HFFc6 (cell line): ENCODE measurements at places on chromosomes 2 and 18. TPM values are rescaled to one million over a fixed set of nuclear protein-coding genes. Genes with fewer than 3 reads are reported as not detected.

GRCh38 chr18:9574473-9575115, 39.8 kb downstream of the PPP4R1 start:
- peaks cover 19% of the 10 kb centered on the region for H3K36me3 ChIP-seq
- no peak for DNase-seq
- H3K4me3 ChIP-seq = no peak overlapping the region
- no peak overlapping the region for H3K27ac ChIP-seq

DNA sequence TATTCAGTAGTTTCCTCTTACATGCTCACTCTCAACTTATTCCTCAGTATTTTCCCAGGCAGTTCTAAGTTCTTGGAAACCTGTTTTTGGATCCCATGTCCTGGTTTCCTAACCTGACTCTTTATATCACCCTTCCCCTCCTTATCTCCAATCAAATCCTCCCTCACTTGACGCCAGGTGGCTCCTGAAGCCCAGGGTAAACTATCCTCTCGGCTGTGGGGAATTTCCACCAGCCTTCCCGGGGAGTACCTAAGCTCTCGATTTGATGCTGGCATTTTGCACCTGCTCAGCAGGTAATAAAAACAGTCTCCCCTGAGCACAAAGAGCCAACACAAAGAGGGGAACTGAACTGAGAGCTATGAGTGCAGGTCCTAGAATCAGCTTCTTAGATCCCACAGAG, 538.0 kb downstream of the SLC4A3 start:
- H3K4me1 ChIP-seq = peaks cover 8% of the 10 kb centered on the region
- H3K27me3 ChIP-seq = 0 out of 2 replicates have a peak, but pooled peaks cover 2% of the 10 kb centered on the region
- H3K4me3 ChIP-seq = no peak overlapping the region
- no peak overlapping the region for H3K27ac ChIP-seq
- no peaks in the 10 kb centered on the region for H3K36me3 ChIP-seq
- no peak for DNase-seq

DNA sequence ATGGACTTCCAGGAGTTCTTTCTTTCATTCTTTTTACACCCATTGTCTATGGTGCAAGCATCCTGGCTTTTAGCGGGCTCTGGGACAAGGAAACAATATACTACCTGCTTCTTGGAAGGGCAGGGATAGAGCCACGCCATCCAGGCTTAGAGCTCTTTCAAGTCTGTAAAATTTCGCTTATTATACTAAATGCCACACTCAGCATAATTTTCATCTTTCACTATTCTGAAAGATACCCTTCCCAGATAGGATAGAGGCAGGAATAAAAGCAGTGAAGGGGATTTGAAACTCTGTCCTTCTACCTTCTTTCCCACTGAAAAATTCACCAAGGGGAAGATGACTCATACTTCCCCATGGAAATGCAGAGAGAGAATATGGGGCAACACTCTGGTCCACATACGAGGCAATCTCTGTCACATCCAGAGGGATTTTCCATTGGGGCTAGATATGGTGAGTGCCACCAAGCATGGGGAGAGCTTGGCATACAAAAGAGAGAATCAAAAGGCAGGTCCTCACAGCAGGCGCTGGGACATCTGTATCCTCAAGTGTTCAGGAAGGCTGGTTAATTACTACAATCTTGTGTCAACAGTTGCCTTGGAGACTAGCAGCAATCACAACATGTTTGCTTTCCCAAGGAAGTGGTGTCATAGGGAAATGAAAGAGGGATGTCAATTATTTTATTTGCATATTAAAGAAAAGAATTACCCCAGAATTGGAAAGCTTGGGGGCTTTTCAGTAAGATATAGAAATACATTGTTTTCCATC, 127.6 kb downstream of the TDRD15 start:
- H3K36me3 ChIP-seq = no peaks in the 10 kb centered on the region
- no peaks in the 10 kb centered on the region for H3K4me1 ChIP-seq
- no peak for DNase-seq
- no peak overlapping the region for H3K27ac ChIP-seq
- H3K27me3 ChIP-seq = peaks cover 2% of the 10 kb centered on the region; the same call in 1 of the 2 replicates
- no peak overlapping the region for H3K4me3 ChIP-seq

DNA sequence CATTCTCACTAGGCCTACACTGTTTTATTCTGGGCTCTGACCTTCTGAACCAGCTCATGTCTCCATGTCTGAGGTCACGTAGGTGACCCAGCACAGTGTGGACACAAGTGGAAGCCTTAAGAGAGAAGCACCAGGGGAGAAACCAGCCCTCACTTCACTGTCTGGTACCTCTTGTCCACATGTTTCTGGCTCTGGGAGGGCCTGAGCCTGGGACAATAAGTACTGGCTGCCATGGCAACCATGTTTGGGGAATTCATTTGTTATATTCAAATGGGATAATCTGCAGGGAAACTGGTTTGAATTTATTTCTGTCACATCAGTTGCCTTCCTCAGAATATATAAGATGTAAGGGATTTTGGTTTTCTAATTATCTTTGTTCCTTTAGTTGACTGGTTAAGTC, 23.3 kb downstream of the MYO3B start:
- DNase-seq = no peak
- peaks cover 3% of the 10 kb centered on the region; the same call in 1 of the 2 replicates for H3K27me3 ChIP-seq
- H3K4me1 ChIP-seq = no peaks in the 10 kb centered on the region
- H3K27ac ChIP-seq = no peak overlapping the region
- no peaks in the 10 kb centered on the region for H3K36me3 ChIP-seq

DNA sequence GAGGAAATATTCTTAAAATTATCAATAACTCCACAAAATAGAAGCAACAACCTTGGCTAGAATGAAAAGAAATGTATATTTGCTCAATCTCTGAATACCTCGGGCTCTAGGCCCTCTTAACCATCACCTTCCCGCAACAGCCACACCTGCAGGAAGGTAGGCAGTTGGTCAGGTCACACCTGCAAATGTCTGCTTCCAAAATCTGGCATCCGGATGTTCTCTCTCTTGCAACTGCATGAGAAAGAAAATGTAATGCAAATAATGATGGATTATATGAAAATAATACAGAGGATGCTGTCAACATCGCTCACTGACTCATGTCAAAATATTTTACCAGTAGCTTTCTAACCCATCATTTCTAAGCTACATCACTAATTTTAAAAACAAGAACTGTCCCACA, 148.3 kb downstream of the SATB2 start:
- H3K4me3 ChIP-seq = no peak overlapping the region
- H3K27ac ChIP-seq = no peak overlapping the region
- peaks cover 3% of the 10 kb centered on the region; the same call in 1 of the 2 replicates for H3K27me3 ChIP-seq
- peaks cover 9% of the 10 kb centered on the region for H3K4me1 ChIP-seq
- peaks cover 20% of the 10 kb centered on the region for H3K36me3 ChIP-seq
- no peak for DNase-seq

- H3K36me3 ChIP-seq = 0 out of 2 replicates have a peak, but pooled peaks cover 4% of the 10 kb centered on the region
- no peak overlapping the region for H3K4me3 ChIP-seq
- H3K27ac ChIP-seq = no peak overlapping the region
- no peaks in the 10 kb centered on the region for H3K27me3 ChIP-seq
Measured at GRCh38 chr18:8938817-8939216, 163.7 kb upstream of the NDUFV2 start.

DNA sequence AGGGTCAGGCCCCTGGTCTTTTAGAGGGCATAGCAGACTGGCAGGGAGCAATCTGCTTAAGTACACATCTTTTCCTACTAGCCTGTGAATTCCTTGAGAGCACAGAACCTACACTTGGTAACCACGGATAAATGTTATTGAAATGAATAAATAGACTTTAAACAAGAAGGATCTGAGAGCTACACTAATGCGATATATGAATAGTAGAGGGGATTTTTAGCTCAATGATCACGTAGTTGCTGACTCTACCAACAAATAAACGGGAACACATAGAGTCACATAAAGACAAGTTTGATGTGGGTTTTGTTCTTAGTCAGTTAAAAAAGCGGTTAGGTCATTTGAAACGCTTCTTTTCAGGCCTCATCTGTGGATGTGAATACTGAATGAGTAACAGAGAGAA, 290.3 kb upstream of the CCDC68 start:
- H3K27ac ChIP-seq = peak overlapping the region; percentile 80
- H3K4me1 ChIP-seq = peaks cover 94% of the 10 kb centered on the region
- H3K27me3 ChIP-seq = no peaks in the 10 kb centered on the region
- peaks cover 23% of the 10 kb centered on the region for H3K36me3 ChIP-seq

- H3K4me3 ChIP-seq = no peak overlapping the region
- no peak overlapping the region for H3K27ac ChIP-seq
- no peak for DNase-seq
Measured at GRCh38 chr18:6997808-6998207, 119.8 kb downstream of the LAMA1 start.

- peaks cover 3% of the 10 kb centered on the region; the same call in 1 of the 2 replicates for H3K27me3 ChIP-seq
- DNase-seq = peak; percentile 4
- H3K36me3 ChIP-seq = no peaks in the 10 kb centered on the region
- peak overlapping the region; percentile 83 for H3K4me3 ChIP-seq
- H3K27ac ChIP-seq = no peak overlapping the region
Measured at GRCh38 chr2:165794536-165794928, 485 bp upstream of the GALNT3 start.

DNA sequence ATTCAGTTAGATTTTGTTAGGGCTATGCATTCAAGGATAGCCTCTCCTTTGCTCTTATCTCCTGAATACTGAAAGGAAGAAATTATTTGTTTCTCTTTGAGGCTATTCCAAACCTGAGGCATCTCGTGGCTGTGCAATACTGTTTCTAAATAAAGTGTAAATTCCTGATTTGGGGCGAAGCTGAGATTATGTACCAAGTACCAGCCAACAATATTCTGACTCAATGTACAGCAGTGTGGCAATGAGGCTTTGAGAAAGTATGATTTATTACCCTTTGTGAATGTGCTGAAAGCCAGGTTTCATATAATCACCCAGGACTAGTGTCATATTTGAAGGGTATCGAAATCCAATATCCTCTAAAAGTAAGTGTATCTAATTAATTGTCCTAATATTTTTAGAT, 113.5 kb downstream of the MEIS1 start:
- H3K27me3 ChIP-seq = peaks cover 1% of the 10 kb centered on the region; the same call in 1 of the 2 replicates
- peaks cover 31% of the 10 kb centered on the region for H3K36me3 ChIP-seq

- no peak overlapping the region for H3K4me3 ChIP-seq
- H3K27ac ChIP-seq = no peak overlapping the region
- peaks cover 54% of the 10 kb centered on the region for H3K4me1 ChIP-seq
- DNase-seq = no peak
- no peaks in the 10 kb centered on the region; the same call in 1 of the 2 replicates for H3K27me3 ChIP-seq
Measured at GRCh38 chr2:54514822-54515569, 58.9 kb downstream of the SPTBN1 start.

- H3K4me1 ChIP-seq = no peaks in the 10 kb centered on the region
- H3K27ac ChIP-seq = no peak overlapping the region
- no peak overlapping the region for H3K4me3 ChIP-seq
Measured at GRCh38 chr18:54278615-54279014, 9.3 kb downstream of the POLI start.

GRCh38 chr18:32763293-32763692, 9.5 kb downstream of the KLHL14 start:
- H3K36me3 ChIP-seq = no peaks in the 10 kb centered on the region
- H3K4me1 ChIP-seq = no peaks in the 10 kb centered on the region
- no peak overlapping the region for H3K27ac ChIP-seq
- no peak overlapping the region for H3K4me3 ChIP-seq
- peaks cover 2% of the 10 kb centered on the region; the same call in 1 of the 2 replicates for H3K27me3 ChIP-seq
- DNase-seq = no peak

GRCh38 chr18:9333441-9334328, 888 bp upstream of the TWSG1 start:
- H3K27ac ChIP-seq = peak overlapping the region; percentile 81
- H3K36me3 ChIP-seq = peaks cover 15% of the 10 kb centered on the region; the same call in 1 of the 2 replicates
- no peak for DNase-seq
- H3K27me3 ChIP-seq = no peaks in the 10 kb centered on the region; the same call in 1 of the 2 replicates
- peak overlapping the region; percentile 93 for H3K4me3 ChIP-seq

DNA sequence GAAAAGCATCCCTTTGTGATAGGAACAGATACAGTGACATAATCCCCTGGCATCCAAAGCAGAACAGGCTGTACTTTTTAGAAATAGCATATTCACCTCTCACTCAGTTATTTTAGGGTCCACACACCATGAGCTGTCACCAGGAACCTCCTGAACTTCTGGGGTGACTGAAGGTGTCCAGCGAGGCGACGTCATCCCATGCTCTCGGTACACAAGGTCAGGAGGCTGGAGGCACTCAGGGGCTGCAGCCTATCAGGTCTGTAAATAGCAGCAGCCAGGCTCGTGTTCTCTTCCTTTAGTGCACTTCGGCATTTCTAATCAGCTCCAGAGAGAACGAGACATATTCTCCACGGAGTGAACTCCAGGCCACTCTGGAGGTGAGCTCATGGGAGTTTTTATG, 98.3 kb downstream of the GATA6 start:
- H3K27ac ChIP-seq = no peak overlapping the region
- H3K4me1 ChIP-seq = no peaks in the 10 kb centered on the region
- no peak for DNase-seq
- no peak overlapping the region for H3K4me3 ChIP-seq

GRCh38 chr18:6901286-6901926, 171.9 kb downstream of the ARHGAP28 start:
- no peaks in the 10 kb centered on the region for H3K27me3 ChIP-seq
- H3K27ac ChIP-seq = no peak overlapping the region
- no peak for DNase-seq
- H3K36me3 ChIP-seq = no peaks in the 10 kb centered on the region

DNA sequence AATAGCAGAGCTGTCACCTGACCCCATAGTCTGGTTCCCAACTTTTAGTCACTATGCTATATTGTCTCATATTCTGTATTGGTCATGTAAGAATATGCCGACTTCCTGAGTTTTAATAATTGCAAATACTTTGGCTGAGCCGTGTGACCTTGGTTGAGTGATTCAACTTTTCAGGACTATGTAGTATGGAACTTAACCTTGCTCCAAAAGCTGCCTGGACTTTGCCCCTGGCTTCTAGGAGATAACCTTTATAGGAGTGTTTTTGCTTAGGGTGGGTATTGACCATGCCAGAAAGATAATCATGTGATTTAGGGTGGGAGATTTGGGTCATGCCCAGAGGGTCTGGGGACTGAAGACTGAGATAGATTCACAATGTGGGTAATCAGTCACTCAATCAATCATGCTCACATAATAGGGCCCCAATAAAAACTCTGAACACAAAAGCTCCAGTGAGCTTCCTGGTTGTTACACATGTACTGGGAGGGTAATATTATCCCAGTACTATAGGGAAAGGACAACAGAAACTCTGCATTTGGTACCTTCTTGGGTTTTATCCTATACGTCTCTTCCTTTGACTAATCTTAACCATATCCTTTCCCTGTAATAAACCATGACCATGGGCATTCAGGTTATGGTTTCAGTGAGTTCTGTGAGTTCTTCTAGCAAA, 235.6 kb downstream of the RNF152 start:
- H3K4me3 ChIP-seq = no peak overlapping the region
- no peak for DNase-seq
- H3K36me3 ChIP-seq = peaks cover 4% of the 10 kb centered on the region; the same call in 1 of the 2 replicates
- no peaks in the 10 kb centered on the region for H3K4me1 ChIP-seq
- H3K27ac ChIP-seq = no peak overlapping the region
- H3K27me3 ChIP-seq = peaks cover 1% of the 10 kb centered on the region; the same call in 1 of the 2 replicates

GRCh38 chr18:76553715-76554546, 58.9 kb upstream of the ZNF516 start:
- peaks cover 25% of the 10 kb centered on the region for H3K4me1 ChIP-seq
- H3K4me3 ChIP-seq = no peak overlapping the region
- H3K27me3 ChIP-seq = no peaks in the 10 kb centered on the region; the same call in 1 of the 2 replicates

The SKA1 gene
- 6.2 to 18.0 TPM (median 14.4 TPM) in 3 replicates for total RNA-seq

The SCN2A gene
- 0.23 to 0.94 TPM (median 0.42 TPM) in 3 replicates for total RNA-seq

The HNMT gene
- 0.37 to 1.7 TPM (median 1.2 TPM) in 3 replicates for total RNA-seq

The FRZB gene
- total RNA-seq = 0.17 TPM in 1 of 3 replicates, not detected in the others

The TMEM198 gene
- total RNA-seq = 2.0 to 2.7 TPM (median 2.0 TPM) in 3 replicates

The HS6ST1 gene
- 17.8 to 25.7 TPM (median 20.8 TPM) in 3 replicates for total RNA-seq

The PTPRN gene
- 4.3 and 16.6 TPM in 2 replicates for total RNA-seq

The TXNL4A gene
- 176 to 184 TPM (median 184 TPM) in 3 replicates for total RNA-seq

The CD28 gene
- total RNA-seq = not detected in 3 replicates
